T-helper 1 cell (primary cell): ENCODE measurements at places on chromosomes 11 and 22.

DNA sequence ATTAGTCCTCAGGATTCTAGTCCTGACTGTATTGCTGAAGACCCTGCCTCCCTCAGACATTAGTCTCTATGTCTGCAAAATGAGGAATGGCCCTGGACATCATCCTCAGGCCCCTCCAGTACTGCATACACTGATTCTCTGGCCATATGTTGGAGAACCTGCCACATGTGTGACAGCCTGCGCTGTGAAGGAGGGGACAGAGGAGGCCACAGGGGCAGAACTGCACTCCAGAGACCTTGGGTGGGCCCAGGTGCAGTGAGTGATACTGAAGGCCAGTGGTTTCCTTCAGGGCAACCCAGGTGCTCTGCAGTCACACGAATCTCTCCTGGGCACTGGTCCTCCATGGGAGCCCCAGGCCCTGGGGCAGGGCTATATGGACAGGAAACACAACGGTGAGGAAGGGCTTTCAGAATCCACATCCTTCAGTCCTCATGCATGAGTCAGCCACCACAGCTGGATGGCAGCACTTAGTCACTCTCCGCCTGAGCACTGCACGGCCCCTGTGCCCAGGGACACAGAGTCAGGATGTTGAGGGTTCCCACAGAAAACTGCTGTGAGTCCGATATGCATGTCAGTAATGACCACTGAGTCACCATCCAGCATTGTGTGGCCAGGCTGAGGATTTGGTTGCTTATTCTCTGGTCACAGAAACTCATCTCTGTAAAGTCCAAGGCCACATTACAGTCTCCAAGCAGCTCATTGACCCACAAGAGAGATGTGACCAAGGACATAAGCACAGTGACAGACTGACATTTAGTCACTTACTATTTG, 39.7 kb downstream of the ME3 start:
- no peak for DNase-seq

DNA sequence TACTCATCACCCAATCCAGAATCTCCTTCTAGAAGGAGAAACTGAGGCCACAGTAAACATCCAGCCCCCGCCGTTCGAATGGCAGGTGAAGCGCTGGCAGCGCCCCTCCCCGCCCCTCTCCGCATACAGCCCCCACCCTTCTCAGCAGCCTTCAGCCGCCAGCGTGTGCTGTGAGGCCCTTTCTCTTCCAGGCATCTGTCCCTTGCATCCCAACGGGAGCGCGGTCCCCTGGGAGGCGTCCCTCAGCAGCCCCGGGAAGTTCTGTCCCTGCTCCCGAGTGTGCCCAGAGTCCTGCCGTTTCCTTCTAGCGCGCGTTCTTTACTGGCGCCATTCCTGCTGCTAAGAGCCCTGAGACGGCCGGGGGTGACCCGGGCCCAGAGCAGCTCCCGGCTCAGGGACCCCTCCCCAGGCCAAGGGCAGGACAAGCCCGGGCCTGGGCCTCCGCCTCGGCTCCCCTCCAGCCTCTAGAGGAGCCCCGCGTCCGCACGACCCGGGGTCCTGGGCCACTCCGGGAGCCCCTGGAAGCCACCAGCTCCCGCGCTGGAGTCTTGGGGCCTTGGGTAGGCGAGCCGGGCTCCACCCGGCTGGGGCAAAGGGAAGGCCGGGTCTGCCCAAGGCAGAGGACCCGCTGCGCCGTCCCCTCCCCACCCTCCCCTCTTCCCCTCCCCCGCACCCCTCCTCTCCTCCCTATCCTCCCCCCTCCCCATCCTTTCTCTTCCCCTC, 450.4 kb downstream of the OPCML start:
- no peak for DNase-seq

- DNase-seq, result no peak
Measured at GRCh38 chr11:85826116-85826855, 15.3 kb upstream of the SYTL2 start.

DNA sequence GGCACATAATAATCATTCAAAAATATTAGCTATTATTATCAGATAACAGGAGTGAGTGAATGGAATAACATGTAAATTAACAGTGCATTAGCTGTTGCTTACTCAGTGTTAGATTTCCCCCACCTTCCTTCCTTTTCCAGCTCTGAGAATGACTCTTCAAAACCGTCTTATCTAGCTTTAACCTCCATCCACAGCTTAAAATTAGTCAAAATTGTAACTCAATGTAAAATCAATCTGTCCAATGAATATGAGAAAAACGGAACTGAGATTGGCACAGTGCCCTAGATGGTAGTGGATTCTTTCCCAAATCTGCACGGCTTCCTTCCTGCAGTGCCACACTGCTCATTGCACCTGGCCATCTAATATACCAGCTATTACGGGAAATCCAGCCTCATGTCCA, 156.8 kb upstream of the BDNF start:
- no peak for DNase-seq

- DNase-seq, result no peak
Measured at GRCh38 chr11:128158860-128159259, 428.5 kb downstream of the ETS1 start.

DNA sequence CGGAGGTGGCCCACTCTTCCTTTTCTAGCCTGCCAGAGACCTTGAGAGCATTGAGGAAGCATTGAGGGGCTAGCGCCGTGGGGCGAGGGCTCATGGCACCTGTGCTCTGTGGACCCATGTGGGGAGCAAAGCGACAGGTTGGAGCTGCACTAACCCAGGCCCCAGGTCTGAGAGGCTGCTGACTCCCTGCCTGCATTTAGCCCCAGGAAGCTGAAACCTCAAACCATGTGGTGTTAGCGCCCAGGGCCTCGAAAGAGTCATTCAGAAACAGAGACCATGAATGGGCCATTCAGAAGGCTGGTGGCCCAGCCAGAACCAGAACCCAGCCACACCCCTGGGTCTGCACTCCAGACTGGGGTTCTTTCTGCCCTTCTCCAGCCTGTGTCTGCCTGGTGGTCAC, 88.6 kb downstream of the BCR start:
- DNase-seq, result no peak

- DNase-seq, result no peak
Measured at GRCh38 chr11:101334581-101334980, 205.0 kb upstream of the PGR start.

DNA sequence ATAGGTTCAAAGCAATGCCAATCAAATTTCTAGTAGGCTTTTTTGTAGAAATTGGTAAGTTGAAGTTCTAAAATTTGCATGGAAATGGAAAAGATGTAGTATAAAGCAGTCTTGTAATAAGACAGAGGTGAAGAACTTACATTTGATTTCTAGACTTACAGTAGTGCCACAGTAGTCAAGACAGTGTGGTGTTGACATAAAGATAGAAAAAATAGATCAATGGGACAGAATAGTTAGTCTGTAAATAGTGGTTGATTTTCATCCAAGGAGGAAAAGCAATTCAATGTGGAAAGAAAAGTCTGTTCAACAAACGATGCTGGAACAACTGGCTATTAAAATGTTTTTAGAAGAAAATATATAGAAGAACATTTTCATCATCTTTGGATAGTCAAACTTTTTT, 67.9 kb downstream of the CHRDL2 start:
- no peak for DNase-seq

GRCh38 chr22:44848791-44849420, 96.5 kb downstream of the ARHGAP8 start:
- no peak for DNase-seq

GRCh38 chr11:70233511-70233934, 30.4 kb downstream of the FADD start:
- no peak for DNase-seq

GRCh38 chr11:64472593-64473455, 113.9 kb downstream of the RPS6KA4 start:
- DNase-seq, result no peak

- peak; percentile 41 for DNase-seq
Measured at GRCh38 chr11:117426297-117426685, 98.6 kb downstream of the CEP164 start.
